T-helper 17 cell (primary cell): ENCODE measurements at places on chromosomes 6 and 20. TPM values are rescaled to one million over a fixed set of nuclear protein-coding genes. Genes with fewer than 3 reads are reported as not detected.

- H3K27me3 ChIP-seq, result peaks cover 4% of the 10 kb centered on the region
- no peak for DNase-seq
- H3K27ac ChIP-seq, result peak overlapping the region; percentile 34
Observed at GRCh38 chr20:35571555-35571954, 29.7 kb downstream of the ERGIC3 start.

GRCh38 chr6:33189625-33190448, 2.4 kb downstream of the COL11A2 start:
- H3K27ac ChIP-seq, result no peak overlapping the region
- peaks cover 46% of the 10 kb centered on the region for H3K27me3 ChIP-seq
- peaks cover 27% of the 10 kb centered on the region for H3K4me1 ChIP-seq

DNA sequence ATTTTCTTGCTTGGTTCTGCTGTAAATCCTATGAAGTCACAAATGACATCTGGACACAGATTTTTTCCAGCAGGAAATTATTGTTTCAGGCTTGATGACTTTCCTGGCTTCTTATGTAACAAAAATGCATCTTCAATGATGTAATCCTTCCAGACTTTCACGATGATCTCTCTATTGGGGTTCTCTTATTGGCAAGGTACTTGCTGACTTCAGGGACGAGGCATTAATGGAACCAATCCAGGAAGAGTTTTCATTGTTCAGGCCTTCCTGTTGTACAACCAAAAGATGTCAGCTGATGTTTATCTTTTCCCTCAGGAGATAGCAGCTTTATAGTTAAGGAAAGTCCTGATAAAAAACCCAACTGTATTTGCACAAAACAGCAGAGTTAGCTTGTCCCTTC, 118.5 kb upstream of the MMS22L start:
- H3K4me1 ChIP-seq, result no peaks in the 10 kb centered on the region
- peaks cover 15% of the 10 kb centered on the region for H3K27me3 ChIP-seq
- no peak overlapping the region for H3K4me3 ChIP-seq
- no peak for DNase-seq
- H3K36me3 ChIP-seq, result no peaks in the 10 kb centered on the region

DNA sequence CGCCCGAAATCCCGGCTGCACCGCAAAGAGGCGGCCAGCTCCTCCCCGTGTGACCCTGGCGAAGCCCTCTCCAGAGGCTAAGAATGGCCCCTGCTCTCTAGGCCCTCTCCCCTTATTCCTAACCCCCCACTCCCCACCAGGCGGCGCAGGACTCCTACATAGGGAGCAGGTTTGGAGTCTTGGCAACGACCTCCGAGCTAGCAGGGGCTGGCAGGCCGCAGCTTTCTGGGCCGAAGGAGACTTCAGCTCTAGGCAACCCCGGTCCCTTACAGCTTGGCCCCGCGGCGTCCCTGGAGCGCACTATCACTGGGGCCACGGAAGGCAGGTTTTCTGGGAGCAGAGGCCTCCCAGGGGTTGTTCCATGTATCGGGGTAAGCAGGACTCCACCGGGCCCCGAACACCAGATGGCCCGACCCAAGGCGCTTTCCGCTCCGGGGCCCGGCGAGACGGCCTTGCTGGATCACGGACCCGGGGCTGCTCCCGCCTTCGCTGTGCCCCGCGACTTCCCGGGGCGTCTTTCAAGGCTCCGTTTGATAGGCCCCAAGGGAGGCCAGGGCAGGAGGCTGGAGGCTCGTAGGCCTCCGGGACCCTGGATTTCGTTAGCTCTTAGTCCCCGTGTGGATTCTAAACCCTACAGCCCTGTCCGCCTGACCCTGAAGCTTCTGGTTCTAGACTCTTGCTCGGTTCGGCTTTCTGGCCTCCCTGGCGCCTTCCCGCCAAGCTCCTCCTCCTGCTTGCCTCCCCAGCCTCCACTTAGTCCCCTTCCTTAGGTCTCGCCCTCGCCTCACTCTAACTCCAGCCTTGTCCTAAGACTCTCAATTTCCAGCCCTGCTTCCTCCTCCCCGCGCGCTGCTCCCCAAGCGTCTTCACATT, 1.9 kb downstream of the SLC32A1 start:
- no peak for DNase-seq
- peak overlapping the region; percentile 89 for H3K4me3 ChIP-seq
- peak overlapping the region; percentile 72 for H3K27ac ChIP-seq
- peaks cover 23% of the 10 kb centered on the region for H3K36me3 ChIP-seq
- H3K27me3 ChIP-seq, result peaks cover 93% of the 10 kb centered on the region

DNA sequence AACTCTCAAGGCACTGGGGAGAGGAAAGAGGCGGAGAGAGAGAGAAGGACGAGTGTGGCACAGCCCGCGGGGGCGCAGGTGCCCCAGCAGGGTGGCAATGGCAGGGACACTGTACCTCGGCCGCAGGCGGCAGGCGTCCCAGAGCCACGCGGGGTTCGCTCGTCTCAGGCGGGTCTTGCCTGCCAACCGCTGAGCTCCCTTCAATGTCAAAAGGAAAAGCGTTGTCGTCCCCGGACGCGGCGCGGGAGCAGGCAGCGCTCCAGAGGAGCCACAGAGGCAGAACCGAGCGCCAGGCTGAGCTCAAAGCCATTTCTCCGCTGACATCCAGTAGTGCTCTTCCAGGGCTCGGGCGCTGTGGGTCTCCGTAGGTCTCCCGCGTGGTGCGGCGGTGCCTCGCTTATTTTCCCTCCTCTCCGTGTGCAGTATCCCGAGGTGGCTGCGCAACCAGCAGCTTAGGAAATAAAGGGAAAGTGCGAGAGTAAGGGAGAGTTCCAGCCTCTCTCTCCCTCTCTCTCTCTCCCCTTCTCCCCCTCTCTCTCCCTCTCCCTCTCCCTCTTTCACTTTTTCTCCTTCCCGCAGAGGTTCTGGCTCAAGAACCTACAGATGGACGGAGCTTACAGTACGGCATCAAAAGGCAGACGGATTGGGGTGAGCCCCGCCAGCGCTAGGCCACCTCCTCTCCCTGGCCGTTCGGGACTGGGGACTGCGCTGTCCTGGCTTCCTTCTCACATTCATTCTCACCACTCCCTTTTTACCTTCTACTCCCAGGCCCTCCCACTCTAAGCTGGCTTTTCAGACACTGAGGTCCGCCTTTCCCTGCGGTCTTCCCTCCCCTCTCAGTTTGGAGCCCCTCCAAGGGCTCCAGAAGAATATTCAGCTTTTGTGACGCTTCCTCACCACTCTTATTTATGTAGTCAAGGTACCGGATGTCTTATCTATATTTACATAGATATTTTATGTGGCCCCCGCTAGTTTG, at the start of gene LAMA4:
Gene LAMA4, minus strand, starts transcription at position 727 of the 976 bp plus-strand sequence. Its CDS starts 417 bp downstream, at position 310.
- no peak for DNase-seq
- H3K27me3 ChIP-seq, result peaks cover 59% of the 10 kb centered on the region
- no peak within 1 kb of the TSS for H3K27ac ChIP-seq

- no peak overlapping the region for H3K4me3 ChIP-seq
- no peaks in the 10 kb centered on the region for H3K27me3 ChIP-seq
- H3K36me3 ChIP-seq, result no peaks in the 10 kb centered on the region
- H3K4me1 ChIP-seq, result peaks cover 10% of the 10 kb centered on the region
Observed at GRCh38 chr6:170081556-170081955, 209.3 kb downstream of the DLL1 start.

DNA sequence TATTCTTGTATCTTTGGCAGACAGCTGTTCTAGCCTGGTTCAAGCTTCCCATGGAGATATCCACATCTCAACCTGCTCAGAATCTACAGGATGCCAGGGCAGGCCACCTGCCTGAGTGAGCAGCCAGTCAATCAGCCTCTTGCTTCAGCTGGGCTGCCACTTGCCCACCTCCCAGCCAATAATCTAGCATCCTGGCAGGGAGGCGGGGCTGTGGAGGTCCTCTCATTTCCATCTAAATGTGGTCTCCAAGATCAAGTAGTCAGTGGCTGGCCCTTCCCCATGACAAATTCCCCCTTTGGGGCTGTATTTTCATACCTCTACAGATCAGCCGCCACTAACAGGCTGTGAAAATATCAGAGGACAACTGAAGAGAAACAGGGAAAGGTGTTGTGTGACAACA, 33.0 kb upstream of the SPDEF start:
- H3K4me3 ChIP-seq, result no peak overlapping the region
- peaks cover 26% of the 10 kb centered on the region for H3K4me1 ChIP-seq
- H3K27me3 ChIP-seq, result no peaks in the 10 kb centered on the region
- DNase-seq, result no peak
- H3K36me3 ChIP-seq, result peaks cover 2% of the 10 kb centered on the region

DNA sequence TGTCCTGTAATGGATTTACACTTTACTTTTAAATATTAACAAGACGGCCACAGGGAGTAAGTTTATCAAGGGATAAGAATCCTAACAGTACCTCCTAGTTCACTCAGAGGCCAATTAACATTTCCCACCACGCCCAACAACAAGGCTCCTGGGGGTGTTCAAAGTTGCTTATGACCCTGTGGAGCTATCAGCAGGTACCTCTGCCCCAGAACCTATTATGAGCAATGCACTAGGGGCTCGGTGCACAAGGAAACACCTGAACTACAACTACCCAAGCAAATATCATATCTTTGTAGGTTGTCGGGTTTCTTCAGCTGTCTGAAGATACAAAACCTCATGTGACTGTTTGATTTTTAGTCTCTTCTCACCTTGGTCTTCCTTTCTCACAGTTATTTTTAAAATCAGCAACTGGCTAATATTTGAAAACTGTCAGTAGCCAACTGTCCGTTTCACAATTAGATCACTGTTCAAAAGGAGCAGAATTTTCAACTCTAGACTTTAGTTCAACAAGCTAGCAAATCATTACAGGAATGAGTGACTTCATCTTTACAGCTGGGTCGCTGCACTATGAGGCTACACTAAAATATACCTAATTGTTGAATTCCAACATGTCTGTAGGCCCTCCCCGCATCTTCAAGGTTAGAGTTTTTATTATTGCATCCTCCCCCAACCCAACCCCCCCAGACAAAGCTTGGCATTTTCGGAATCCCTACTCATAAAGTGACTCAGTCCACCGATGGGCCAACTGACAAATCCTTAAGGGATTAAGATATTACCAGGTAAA, 38.1 kb downstream of the B4GALT5 start:
- peaks cover 51% of the 10 kb centered on the region for H3K4me1 ChIP-seq
- peaks cover 3% of the 10 kb centered on the region for H3K36me3 ChIP-seq
- no peaks in the 10 kb centered on the region for H3K27me3 ChIP-seq

- H3K4me3 ChIP-seq, result no peak overlapping the region
- no peaks in the 10 kb centered on the region for H3K4me1 ChIP-seq
- no peaks in the 10 kb centered on the region for H3K36me3 ChIP-seq
- DNase-seq, result no peak
Observed at GRCh38 chr6:130933712-130934200, 106.5 kb downstream of the SMLR1 start.

BPIFB2 gene
- not detected for total RNA-seq

WFDC10B gene
- total RNA-seq, result not detected
